Activated T-cell treated with anti-CD3 and anti-CD28 coated beads, Interleukin-2, amount 50 U/mL, for 1 hour (primary cell): ENCODE measurements at places on chromosomes 6 and 20.

DNA sequence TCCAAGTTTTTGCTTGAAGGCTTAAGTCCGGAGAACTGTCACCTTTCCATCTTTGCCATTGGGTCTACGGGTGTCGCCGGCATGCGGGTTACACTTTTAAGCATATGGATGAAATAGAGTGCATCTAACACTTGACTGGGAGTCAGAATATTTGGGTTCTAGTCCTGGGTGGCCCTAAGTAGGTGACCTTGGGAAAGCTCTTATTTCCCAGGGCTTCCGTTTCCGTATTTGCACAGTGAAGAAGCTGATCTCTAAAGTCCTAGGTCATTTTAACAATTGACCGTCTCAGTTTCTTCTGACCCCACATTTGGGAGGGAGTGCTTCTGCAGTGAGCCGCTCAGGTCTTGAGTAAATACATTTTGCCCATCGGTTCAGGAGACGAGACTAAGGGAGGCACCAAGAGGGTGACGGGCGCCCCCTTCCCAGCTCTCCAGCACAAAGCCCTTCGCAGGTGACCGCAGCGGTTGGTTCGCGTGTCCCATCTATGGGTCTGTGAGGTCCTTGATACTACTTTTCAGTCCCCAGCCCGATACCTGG, 651 bp upstream of the BLTP3A start:
- peak; percentile 58 for DNase-seq

DNA sequence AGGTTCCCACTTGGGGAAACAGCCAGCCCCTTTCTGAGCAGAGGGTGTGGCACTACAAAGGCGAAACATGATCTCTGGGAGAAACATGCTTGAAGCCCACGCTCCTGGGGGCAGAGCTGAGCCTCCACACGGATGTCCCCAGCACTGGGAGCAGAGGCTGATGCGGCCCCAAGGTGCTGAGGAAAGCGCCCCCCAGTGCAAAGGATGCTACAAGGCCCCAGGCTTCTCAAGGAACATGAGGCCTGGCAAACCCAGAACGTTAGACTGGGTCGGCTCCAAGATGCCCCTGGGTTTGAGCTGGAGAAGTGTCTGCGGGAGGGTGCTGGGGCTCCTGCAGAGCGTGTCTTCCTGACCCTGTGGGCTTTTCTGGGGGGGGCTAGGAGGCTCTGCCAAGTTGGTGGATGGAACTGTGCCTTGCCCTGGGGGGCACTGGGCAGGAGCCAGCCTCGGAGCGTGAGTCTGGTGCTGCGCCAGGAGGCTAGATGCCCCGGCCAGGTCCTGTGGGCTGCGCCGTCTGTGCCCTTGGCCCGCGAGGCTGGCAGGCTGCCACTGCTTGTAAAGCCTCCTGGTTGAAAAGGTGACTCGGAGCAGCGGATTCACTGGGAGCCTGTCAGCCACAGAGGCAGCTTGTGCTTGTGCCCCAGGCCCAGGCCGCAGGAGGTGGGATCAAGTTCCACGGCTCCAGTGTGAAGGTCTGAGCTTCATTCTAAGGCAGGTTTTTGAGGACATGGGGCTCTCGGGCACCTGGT, 8.1 kb downstream of the SYNJ2 start:
- DNase-seq, result no peak

GRCh38 chr20:59662161-59662560, 57.8 kb downstream of the PHACTR3 start:
- no peak for DNase-seq

DNA sequence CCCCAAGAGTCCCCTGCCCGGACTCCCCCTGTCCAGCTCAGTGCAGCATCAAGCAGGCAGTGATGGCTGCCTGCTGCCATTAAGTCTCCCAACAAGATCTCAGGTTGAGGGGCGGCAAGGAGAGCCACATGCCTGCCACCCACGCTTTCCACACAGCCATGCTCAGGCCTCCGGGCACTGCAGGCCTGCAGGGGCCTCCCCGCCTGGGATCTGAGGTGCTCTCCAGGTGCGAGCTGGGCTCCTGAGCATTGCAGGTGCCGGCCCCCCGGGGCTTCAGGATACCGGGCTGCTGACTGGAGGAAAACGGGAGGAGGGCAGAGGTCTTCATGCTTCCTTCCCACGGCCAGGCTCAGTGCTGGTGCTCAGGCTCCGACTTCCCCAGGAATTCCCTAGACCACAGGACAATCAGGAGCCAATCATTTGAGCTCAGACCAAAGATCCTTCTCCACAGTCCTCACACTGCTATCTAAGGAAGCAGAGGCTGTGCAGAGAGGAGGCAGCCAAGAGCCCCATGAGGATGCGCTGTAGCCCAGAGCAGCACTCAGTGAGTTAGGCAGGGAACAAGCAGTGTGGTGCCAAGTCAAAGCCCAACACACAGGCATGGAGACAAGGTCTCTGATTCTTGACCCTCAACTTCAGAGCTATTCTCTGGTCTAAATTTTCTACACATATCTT, 52.7 kb downstream of the PYGB start:
- no peak for DNase-seq

- peak; percentile 58 for DNase-seq
Observed at GRCh38 chr6:33668914-33669313, 42.6 kb downstream of the UQCC2 start.

GRCh38 chr6:43468748-43469681, 8.4 kb upstream of the TJAP1 start:
- no peak for DNase-seq

DNA sequence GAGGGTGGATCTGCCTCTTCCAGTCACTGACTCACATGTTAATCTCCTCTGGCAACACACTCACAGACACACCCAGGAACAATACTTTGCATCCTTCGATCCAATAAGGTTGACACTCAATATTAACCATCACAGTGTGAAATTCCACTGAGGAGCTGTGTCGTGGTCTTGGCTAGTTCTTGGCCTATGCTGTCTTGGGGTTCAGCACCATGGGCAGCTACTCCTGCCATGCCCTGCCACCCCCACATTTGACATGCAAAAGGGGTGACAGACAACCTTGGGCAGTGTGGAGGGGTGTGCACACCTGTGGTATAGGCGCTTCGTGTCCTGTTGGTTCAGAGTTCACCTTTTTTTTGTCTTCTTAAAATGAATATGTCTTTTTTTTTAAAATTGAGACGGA, 25.8 kb downstream of the ANKRD6 start:
- DNase-seq, result no peak

DNA sequence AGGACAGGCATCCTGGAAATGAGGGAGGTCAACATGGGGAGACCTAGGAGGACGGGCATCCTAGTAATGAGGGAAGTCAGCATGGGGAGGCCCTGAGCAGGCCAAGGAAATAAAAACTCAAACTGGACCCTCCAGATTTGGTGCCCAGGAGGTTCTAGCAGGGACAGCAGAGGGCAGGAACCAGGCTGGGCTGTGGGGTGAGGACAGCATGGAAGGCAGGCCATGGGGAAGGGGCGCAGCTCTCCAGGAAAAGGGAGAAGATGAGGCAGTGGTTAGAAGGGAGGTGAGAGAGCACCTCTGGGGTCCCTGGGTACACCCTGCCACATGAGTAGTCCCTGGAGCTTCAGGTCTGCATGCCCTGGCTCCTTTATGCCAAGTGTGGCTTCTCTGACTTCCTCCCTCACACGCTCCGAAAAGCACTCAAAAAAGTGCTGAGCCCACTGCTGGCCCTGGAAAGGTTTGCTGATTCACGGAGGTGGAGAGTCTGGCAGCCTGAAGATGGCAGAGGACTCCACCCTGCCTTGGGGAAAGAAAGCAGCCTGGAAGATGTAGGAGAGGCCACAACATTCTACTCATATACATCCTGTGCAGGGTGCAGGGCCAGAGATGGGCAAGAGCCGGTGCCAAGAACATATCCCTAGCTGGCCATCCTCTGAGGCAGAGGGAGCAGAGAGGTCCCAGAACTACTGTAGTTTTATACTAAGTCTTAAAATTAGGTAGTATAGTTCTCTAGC, 154.9 kb downstream of the MRPL14 start:
- no peak for DNase-seq

- DNase-seq, result no peak
Observed at GRCh38 chr6:298233-299103, 6.2 kb downstream of the DUSP22 start.

DNA sequence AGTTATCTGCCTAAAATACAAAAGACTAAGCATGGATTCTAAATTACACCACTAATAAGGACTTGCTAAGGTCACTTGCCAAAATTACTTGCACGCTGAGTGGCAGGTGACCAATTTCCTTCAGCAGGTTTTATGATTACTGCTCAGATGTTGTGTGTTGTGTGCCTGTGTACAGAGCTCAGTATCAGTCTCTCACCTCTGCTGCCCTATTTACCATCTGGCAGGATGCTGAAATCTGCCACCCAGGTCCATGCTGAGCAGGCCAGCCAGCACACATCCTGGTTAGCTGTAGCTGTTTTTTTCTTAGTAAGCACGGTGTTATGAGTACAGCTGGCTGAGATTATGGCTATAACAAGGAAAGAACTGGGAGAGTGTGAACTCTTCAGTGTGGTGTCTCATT, 34.0 kb downstream of the ELOVL4 start:
- DNase-seq, result no peak

DNA sequence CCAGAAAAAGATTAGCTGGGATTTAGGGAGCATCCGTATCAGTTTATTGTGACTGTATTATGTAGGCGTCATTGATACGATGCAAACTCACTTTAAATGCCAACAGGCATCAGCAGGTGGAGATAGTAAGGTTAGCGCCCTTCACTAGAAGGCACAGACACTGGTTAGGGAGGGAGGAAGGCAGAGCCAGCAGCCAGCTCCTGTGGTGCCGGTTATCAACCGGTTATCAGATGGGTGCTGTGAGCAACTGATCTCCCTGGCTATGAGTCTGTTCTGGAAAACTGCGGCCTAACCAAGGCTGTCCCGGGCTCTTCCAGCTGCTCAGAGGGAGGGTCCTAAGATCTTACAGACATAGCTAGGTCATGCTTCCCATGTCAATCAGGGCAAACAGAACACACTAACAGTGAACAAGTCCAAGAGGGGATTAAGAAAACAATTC, 47.5 kb upstream of the CD93 start:
- DNase-seq, result no peak

- DNase-seq, result no peak
Observed at GRCh38 chr6:25303254-25303653, 24.1 kb downstream of the CARMIL1 start.

DNA sequence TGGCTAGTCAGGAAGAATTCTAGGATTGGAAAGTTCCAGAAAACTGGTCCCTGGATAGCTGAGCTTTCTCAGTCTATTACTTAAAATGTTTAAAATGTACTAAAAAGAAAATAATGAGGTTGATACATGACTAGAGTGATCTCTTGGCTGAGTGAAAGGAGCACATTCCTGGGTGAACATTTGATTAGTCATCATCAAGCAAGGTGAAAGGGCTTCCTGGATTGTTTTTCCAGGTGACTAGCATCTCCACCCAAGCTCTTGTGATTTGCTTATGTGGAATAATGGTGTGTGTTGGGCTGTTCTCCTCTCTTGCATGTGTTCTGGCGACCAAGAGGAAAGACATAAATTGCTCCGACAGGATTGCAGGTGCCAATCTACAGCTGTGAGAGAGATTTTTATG, 42.9 kb downstream of the PKIB start:
- DNase-seq, result no peak

- no peak for DNase-seq
Observed at GRCh38 chr6:128421788-128422187, 98.6 kb downstream of the PTPRK start.

- DNase-seq, result no peak
Observed at GRCh38 chr6:29892696-29893095, 49.6 kb upstream of the HLA-A start.

GRCh38 chr6:26447257-26447656, 7.0 kb downstream of the BTN3A3 start:
- DNase-seq, result no peak

DNA sequence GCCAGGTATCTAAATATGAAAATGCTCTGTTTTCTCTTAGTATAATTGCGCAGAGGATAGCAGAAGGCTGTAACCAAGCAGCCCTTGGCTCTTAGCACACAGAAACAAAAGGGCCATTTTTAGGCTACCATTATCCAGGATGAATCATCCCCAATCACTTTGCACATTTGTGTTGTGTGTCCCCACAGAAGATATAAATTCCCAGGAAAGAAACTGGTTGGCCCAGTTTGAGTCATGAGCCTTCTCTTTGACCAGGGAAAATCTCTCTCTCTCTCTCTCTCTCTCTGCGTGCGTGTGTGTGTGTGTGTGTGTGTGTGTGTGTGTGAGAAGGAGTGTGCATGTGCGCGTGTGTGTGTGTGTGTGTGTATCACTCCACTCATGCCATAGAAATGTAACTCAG, 178.5 kb downstream of the FRK start:
- DNase-seq, result no peak

- peak; percentile 51 for DNase-seq
Observed at GRCh38 chr6:2245877-2246863, 765 bp upstream of the GMDS start.

DNA sequence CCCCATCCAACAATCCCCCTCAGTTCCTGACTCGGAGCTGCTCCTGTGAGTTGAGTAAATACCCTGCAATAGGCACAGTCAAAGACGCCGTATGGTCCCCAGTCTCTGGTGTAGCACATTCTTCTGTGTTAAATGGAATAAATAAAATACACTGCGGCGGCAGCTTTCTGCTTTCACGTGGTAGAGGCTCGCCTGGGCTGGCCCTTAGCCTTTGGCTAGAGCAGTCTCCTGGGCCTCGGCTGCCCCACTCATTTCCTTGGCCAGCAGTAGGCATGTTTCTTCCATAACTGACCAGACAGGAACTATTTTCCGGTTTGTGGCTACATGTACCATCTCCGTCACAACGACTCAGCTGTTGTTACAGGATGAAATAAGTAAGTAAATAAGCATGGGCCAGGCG, 20.7 kb downstream of the SERPINB6 start:
- DNase-seq, result no peak

GRCh38 chr20:36700438-36700837, 45.5 kb downstream of the NDRG3 start:
- no peak for DNase-seq

DNA sequence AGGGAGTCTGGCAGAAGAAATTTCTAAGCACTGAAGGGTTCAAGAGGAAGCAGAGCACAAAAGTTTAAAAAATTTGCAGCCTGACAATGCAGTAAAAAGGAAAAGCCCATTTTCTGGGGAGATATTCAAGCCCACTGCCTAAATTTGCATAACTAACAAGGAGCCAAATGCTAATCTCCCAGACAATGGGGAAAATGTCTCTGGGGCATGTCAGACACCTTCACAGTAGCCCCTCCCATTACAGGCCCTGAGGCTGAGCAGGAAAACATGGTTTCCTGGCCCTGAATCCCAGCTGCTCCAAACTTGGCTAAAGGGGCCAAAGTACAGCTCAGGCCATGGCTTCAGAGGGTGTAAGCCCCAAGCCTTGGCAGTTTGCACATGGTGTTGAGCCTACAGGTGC, 908.5 kb upstream of the MANEA start:
- DNase-seq, result no peak
